ENCODE measurements at places on chromosomes 16 and 17.

DNA sequence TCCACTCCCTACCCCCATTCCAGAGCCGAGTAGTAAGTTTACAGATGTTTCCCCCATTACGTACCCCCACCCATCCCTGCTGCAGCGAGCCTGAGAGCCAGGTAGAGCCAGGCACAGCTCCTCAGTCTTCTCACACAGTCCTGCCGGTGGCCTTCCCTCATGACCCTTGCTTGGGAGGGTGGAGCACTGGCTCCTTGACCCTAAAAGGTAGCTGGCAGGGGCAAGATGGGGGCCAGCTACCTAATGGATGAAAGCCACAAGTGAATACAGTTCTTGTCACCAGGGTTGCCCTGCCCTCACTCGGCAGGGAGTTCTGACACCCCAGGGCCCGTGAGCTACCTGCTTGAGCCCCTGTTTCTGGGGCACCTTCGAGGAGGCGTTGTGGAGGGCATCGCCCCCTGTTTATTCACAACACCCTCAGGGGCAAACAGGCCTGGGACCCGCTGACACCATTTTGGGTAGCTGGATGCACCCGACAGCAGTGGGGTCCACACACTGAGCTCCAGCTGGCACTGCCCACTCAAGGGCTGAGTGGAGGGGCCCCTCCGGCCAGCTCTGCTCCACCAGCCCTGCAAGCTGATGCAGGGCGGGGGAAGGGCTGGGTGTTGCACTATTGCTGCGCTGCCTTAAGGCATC, 22.2 kb downstream of the ADAM11 start:
- DNase-seq = no peak

DNA sequence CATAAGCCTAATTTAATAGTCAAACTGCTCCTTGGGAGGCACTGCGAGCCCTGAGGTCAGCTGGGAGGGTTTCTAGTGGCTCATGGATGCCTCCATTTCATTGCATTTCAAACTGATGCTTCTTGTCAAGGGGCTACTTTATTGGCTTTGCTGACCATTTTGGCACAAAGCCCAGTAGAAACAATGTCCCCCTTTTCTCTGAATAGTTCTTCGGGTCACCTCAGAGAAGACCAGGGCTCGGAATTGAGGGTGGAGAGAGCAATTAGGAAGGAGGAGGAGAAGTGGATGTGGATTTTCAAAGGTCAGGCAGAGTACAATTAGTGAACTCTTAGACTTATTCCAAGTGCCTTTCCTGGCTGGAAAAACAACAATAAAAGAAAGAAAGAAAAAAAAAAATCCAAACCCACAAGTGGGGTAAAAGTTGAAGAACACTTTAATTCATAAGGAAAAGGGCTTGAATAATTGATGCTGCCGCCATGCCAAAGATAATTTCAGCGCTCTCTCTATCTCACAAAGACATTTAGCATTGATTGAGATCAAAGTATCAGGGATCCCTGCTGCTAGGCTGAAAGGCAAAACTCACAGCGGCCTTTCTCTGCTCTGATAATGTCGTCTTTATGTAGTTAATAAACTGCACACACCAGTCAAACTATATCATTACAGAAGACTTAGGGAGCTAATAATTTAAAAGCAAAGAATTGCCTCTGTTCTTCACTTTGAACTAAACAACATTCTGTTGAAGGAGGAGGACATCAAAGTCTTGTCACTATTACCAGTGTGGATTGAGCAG, 122.7 kb downstream of the RGS9 start:
- no peak for DNase-seq

- DNase-seq = no peak
Measured at GRCh38 chr17:9839433-9839832, 13.7 kb downstream of the GLP2R start.

DNA sequence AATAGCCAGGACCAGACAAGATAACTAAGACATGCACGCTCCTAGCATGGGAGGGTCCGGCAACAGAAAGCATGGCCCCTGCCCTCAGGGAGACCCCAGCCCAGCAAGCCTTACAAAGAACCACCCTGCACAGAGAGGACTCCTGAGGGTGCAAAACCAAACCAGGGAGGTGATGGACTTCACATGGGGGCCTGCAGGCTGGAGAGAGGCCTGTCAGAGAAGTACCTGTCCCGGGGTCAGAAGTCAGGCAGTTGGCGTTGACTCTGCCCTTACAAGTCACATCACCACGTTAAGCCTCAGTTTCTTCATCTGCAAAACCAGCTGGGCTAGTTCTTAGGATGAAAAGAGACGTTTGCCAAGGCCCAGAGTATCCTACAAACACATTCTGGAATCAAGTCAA, 4.7 kb downstream of the OTOP2 start:
- DNase-seq = no peak

- DNase-seq = no peak
Measured at GRCh38 chr17:36205637-36206485, 5.0 kb upstream of the CCL4L2 start.

- DNase-seq = no peak
Measured at GRCh38 chr17:1829216-1829591, 498 bp downstream of the SMYD4 start.

DNA sequence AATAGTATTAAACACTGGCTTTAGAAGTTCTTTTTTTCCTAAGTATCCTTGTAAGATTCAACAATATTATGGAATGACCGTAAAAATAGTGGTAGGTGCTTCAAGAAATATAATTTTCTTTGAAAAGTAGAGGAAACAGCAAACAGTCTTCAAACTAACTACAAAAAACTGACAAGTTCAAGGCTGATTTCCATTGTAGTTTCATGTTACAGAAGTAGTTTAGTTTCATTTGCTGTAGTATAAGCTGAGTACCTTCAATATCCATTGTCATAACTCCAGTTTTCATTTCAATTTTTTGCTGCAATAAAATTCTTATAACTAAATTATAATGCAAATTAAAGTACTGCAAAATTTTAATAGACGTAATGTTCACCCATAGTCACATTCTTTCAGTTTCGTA, 19.3 kb downstream of the PHKB start:
- no peak for DNase-seq

DNA sequence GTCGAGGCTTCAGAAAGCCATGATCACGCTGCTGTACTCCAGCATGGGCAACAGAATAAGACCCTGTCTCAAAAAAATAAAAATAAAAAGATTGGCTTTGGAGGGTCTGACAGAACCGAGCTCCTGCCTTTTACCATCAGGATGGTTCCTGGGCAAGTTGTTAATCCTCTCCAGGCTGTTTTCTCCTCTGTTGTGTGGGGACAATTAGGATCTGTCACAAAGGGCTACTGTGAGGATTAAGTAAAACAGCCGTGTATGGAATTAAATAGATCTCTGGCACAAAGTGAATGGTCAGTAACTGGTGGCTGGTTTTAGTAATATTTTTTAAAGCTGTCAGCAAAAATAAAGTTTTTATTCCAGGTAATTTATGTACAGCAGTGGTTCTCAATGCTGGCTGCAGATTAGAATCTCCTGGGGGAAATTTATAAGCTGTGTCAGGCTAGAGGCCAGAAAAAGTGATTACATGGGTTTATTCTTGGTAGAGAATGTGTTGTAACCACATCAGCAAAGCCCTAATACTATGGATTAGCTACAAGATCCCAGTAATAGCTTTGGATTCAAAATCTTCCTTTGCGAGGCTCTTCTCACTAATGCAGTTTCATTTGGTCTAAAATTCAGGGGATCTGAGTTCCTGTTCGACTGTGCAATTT, 47.2 kb downstream of the GPRC5B start:
- no peak for DNase-seq

DNA sequence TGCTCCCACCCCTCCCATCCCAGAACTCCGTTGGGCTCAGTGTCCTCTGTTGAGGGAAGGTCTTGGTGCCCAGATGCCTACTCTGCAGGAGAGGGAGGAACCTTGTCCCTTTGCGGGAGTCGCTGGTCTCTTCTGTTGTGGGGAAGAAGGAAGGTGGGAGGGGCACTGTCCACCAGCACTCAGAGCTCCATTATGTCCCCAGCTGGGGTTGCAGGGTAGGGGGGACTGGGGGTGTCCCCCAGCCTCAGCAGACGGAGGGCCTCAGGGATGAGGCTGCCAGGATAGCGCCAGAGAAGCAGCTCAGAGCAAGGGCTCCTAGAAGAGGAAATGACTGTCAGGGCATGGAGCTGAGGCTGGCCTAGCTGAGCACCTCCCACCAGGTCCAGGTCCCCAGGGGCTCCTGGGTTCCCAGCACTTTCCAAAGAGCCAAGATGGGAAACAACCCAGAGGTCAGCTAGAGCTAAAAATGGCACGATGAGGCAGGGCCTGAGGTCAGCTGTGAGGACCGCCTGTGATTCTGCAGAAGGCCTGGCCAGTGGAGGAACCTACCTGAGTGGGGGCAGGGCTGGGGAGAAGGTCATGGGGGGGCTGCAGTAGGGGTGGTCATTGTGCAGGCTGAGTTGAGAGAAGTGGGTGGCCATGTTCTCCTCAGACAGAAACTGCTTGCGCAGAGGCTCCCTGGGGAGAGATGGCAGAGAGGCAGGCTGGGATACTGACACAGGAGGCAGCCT, 893 bp downstream of the HCFC1R1 start:
- no peak for DNase-seq
